ENCODE measurements at places on chromosomes 12 and 14. TPM values are rescaled to one million over a fixed set of nuclear protein-coding genes. Genes with fewer than 3 reads are reported as not detected.

PRIMA1 gene
- total RNA-seq: 0.47 TPM

SYCP3 gene
- total RNA-seq: 0.08 TPM

HSPA2 gene
- total RNA-seq: 39.9 TPM

RAB15 gene
- 21.0 TPM for total RNA-seq

KIF5A gene
- 0.20 TPM for total RNA-seq

BDKRB2 gene
- total RNA-seq: 1.1 TPM

SMIM41 gene
- total RNA-seq: not detected

CD163 gene
- total RNA-seq: not detected

C1R gene
- 37.9 TPM for total RNA-seq

GPRC5D gene
- total RNA-seq: not detected

NELL2 gene
- total RNA-seq: 0.22 TPM

SERPINA3 gene
- total RNA-seq: 12.6 TPM

Measured in A549 treated with dexamethasone at 1 μM for 4 hours (cell line).